ENCODE measurements at places on chromosomes 16 and 17.

- no peak for DNase-seq
Observed at GRCh38 chr17:38595892-38596291, 9.9 kb downstream of the SRCIN1 start.

DNA sequence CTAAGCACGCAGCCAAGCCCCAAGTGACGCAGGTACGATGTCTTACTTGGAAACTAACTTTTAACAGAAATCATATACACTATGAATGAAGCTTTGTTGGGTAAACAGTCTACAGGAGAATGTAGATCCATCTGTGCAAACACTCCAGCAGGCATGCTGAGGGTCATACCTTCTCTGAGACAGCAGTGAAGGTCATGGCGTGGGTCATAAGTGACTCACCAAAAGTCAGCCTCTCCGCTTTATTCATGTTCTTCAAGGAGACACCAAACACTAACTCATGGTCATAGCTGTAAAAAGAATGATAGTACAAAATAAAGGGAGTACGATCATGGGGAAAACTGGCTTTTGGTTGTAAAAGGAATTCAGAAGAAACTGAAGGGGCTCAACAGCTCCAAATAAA, 20.6 kb downstream of the BLMH start:
- no peak for DNase-seq

- DNase-seq = no peak
Observed at GRCh38 chr17:7652388-7653356, 1.9 kb downstream of the ATP1B2 start.

- no peak for DNase-seq
Observed at GRCh38 chr17:58250344-58251011, 12.1 kb downstream of the LPO start.

DNA sequence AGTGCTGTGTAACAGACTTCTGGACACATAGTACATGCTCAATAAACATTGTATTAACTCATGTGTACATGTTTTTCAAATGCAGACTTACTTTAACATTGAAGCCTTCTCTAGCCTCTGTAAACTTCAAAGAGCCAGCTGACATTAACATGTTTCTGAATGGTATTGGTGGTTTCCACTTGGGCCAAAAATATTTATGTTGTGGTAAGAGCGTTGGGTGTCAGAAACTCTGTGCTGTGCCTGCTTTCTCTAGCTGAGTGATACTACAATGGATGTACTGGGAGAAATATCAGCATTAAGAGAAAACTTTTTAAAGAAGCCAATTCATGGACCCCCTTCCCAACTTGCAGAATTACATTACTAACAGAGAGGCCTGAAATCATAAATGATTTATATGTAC, 1951.7 kb downstream of the TP53TG3F start:
- no peak for DNase-seq

Data from left hindlimb (tissue), 1 donor.